ENCODE measurements at places on chromosomes 4 and X.

DNA sequence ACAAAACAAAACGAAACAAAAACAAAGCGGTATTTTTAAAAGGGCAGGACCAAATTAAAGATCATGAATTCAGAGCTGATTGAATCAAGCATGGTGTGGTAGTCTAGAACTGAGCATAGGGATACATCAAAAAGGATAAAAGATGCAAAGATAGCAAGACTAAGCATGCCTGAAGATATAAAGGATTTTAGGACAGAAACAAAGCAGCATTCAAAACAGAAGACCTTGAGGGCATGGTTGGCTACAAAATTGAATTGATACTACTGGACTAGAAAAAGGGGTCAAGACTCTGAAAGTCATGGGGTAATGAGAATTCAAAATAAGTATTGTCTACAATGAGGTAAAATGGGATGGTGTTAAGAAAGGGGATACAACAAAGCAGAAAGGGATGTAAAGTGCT lies 41.6 kb downstream of the RAB33A start:
- no peak for DNase-seq

GRCh38 chrX:20529301-20529700 lies 262.6 kb upstream of the RPS6KA3 start:
- no peak for DNase-seq

DNA sequence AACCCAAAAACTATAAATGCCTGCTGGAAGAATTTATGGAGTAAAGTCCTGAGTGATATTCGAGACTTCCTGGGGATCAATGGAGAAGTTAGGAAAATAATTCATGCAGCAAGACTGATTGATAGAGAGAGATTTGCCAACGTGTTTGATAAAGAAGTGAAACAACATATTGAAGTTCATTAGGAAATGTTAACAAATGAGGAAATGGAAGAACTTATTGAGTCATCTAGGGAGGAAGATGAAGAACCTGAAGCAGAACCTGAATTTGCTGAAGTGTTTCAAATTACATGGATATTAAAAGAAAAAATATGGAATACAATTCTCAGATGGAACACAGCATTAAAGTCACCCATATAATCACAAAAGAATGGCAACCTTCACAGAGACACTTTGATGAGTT lies 39.0 kb downstream of the DDX60 start:
- no peak for DNase-seq

DNA sequence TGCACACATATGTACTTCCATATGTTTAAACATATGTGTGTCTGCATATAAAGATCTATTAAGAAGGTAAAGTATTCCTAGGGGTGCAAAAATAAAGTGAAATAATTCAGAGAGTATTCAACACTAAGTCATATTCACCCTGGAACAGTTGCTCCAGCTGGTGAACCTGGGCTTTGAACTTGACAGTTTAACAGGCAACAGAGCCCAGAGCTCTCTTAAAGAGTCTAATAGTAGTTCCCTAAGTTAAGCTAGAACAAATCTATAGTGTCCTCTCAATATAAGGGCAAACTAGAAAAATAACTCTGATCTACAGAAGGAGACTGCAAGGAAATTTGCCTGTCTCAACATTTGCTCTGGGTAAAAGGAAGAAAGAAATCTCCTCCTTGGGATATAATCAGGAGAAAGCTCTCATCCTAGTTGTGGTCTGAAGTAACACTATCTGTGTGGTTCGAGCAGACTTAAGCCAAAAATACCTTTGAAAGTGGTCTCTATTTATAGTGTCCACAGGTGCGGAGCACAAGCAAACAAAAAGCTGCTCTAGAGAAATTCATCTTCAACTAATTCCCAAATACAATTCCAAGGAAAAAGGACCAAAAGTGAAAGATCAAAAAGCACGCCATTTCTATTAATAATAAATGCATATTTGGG lies 29.9 kb downstream of the VEGFC start:
- DNase-seq, result no peak

- no peak for DNase-seq
These were observed 34.2 kb downstream of the BCOR start for GRCh38 chrX:40063555-40063954.

DNA sequence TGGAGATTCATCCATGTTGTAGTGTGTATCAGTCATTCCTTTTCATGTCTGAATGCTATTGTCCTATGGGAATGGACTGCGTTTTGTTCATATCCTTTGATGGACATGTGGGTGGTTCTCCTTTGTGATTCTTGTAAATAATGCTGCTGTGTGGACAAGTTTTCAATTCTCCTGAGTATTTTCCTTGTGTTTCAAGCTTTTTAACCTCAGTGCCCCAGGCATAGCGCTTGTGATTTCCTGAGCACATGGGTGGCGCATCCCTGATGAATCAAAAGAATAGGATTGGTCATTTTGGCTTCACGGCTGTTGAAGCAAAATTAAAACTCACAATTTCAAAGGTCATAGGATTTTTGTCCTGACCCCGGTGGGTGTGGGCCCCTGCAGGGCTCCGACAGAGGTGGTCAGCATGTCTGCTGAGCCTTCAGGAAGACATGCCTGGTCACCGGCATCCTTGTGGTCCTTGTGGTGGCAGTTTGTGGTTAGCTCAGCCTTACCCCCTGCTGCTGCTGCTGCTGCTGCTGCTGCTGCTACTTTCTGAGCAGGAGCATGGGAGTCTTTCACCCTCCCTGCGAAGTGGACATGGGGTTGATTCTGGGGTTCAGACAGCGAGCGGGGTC lies 30.0 kb downstream of the SHROOM2 start:
- no peak for DNase-seq

GRCh38 chr4:97140545-97140944 lies 1002.7 kb downstream of the STPG2 start:
- DNase-seq, result no peak

- DNase-seq, result no peak
These were observed 15.8 kb downstream of the TRPC5 start for GRCh38 chrX:112066813-112067212.

DNA sequence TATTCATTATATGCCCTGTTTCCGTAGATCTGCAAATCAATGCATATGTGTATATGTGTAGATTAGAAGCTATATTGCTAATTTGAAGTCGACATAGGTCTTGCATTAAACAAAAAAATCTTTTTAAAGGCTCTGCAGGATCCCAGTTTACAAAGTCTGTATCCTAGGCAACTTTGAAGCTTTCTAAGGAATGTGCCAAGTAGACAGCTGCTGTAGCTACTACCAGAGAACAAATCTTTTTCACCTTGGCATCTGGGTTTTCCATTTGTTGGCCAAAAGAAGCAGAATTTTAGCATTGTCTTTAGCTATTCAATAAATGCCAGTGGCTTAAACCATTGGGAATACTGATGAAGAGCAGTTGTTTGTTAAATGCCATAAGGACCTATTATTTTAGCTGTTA lies 88.0 kb downstream of the NAA11 start:
- no peak for DNase-seq

GRCh38 chr4:182143822-182144625 lies 99.2 kb upstream of the TENM3 start:
- DNase-seq, result no peak

- DNase-seq, result peak; percentile 76
These were observed 45.7 kb downstream of the PRPS1 start for GRCh38 chrX:107673933-107674479.

DNA sequence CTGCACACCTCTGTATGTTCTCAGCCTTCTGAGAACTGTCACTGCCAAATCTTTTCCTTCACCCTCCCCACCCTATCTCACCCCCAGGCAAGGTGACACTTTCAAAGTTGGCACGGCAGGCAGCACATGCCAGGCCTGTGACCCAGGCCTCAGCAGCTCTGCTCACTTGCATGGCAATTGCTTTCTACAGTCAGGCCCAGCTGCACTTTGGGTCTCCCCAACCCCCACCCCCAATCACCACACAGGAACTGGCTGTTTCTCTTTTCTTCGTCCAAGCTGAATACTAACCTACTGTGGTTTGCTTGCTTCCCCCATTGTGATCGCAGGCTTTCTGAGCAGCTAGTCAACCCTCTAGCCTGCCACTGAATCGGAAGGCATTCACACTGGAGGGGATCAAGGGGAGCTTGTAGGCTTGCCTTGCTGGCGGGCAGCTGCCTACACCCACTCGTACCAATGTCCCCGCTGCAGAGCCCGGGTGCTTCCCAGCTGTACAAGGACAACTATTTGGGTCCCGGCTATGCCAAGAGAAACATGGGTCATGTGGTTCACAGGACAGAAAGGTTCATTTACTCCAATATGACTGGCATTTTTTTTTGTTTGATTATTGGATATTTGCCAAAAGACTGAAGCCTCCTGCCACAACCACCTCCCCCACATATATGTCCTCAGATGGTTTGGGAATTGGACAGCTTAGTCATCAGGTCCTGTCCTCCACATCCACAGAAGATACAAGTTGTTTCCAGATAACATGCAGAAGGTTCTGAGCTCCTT lies 28.1 kb downstream of the SLC25A43 start:
- no peak for DNase-seq

- DNase-seq, result no peak
These were observed 181.4 kb upstream of the PCDH7 start for GRCh38 chr4:30538794-30539193.

DNA sequence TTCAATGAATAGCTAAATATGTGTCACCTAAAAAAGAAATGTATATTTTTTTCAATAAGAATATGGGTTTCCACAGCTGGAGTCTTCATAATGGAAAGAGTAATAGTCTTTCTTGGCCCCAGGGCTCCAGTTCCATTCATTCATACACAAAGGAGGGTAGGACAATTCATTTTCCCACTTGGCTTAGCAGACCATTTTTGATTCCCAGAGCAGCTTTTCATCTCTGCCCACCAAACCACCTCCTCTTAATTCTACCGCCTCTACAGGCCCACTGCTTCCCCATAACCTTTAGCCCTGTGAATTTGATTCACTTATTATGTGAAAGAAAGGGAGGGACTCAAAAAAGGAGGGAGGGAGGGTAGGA lies 129.9 kb upstream of the PAK3 start:
- no peak for DNase-seq

- DNase-seq, result no peak
These were observed 284.2 kb upstream of the F9 start for GRCh38 chrX:139246295-139246694.

DNA sequence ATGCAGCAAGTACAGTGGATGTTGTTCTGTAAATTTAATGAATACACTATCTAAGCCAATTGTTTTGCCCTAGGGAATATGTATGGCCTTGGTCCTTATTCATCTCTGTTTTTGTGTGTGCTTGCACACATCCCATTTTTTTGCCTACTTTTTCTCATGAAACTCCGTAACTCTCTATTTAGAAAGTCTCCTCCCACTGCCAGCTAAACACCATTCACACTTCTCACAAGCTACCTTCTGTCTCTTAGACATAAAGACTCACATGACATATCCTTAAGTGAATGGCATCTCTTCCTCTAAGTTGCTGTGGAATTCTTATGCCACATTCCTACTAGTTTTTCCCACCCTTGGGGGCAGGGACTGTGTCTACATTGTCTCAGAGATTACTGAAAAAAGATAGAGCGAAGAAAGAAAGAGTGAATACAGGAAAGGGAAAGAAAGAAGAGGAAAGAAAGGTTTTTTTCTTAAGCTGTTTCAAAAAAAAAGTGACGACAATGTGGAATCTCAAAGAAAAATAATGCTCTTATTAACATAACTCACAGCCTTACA lies 117.5 kb downstream of the ATG4A start:
- DNase-seq, result no peak

DNA sequence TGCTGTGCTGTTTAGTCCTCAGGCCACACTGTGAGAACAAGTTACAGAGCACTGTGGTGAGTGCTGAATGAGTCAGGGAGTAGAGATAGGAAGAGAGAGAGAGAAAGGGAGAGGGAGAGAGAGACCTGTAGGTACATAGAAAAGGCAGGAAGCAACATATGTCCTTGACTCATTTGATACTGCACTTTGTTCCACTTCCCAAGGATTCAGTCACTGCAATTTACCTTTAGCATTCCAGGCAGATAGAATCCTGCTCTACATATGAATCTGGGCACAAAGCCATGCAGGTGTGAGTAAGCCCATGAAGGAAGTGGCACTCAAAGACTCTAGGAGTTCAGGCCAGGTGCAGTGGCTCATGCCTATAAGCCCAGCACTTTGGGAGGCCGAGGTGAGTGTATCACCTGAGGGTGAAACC lies 1.0 kb upstream of the DAPP1 start:
- DNase-seq, result no peak

DNA sequence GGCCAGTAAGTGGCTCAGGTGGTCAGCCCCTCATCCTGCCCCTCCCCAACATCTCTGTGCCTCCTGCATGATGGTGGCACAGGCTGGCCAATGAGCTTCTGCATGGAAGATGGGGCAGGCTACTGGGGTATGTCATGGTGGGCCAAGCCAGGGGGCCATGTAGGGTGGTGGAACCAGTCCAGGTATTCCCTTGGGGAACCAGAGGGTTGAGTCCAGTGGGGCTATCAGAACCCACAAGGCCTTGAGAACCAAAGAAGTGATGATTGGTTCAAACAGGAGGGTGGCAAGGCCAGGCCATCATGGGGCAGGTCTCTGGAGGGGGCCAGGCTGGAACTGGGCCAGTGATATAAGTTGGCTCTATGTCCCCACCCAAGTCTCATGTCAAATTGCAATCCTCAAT lies 18.8 kb upstream of the PPP2R2C start:
- DNase-seq, result no peak

GRCh38 chr4:105989485-105990242 lies 94.4 kb downstream of the NPNT start:
- no peak for DNase-seq

- no peak for DNase-seq
These were observed 30.2 kb upstream of the CYP4V2 start for GRCh38 chr4:186161138-186161537.

GRCh38 chr4:85398276-85398675 lies 76.7 kb upstream of the ARHGAP24 start:
- DNase-seq, result no peak

DNA sequence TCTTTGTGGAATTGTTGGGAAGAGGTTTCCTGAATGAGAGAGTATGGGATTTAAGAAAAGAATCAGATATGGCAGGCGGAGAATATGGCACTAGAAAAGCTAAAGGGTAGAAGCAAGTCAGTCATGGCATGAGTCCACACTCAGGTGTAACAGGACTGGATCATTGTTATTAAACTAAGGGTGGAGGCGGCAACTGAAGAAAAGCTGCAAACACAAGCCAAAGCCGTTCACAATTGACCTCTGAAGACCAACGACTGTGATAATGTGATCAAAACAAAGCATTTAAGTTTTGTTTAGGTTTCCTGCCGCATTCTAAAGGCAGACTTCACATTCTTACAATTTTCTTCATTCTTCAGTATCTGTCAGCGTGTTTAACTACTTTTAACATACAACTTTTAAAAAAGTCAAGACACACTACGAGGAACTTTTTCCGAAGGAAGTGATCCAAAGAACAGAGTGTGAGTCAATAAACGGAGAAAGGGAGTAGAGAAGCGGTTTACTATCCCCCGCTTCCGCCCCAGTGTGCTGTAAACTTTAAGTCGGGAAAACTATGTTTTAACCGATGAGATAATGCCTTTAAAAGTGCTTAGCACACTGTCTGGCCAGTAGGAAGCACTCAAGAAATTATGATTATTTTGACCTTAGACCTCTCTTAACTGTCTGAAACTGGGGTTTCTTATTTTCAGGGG lies 909 bp upstream of the SLAIN2 start:
- no peak for DNase-seq

- no peak for DNase-seq
These were observed 269.1 kb upstream of the ZFP42 start for GRCh38 chr4:187726485-187726884.

GRCh38 chrX:130060122-130061069 lies 49.9 kb downstream of the ELF4 start:
- peak; percentile 69 for DNase-seq

- no peak for DNase-seq
These were observed 224.1 kb downstream of the SHROOM3 start for GRCh38 chr4:76659103-76659490.
